ENCODE measurements at places on chromosomes 5 and 9.

DNA sequence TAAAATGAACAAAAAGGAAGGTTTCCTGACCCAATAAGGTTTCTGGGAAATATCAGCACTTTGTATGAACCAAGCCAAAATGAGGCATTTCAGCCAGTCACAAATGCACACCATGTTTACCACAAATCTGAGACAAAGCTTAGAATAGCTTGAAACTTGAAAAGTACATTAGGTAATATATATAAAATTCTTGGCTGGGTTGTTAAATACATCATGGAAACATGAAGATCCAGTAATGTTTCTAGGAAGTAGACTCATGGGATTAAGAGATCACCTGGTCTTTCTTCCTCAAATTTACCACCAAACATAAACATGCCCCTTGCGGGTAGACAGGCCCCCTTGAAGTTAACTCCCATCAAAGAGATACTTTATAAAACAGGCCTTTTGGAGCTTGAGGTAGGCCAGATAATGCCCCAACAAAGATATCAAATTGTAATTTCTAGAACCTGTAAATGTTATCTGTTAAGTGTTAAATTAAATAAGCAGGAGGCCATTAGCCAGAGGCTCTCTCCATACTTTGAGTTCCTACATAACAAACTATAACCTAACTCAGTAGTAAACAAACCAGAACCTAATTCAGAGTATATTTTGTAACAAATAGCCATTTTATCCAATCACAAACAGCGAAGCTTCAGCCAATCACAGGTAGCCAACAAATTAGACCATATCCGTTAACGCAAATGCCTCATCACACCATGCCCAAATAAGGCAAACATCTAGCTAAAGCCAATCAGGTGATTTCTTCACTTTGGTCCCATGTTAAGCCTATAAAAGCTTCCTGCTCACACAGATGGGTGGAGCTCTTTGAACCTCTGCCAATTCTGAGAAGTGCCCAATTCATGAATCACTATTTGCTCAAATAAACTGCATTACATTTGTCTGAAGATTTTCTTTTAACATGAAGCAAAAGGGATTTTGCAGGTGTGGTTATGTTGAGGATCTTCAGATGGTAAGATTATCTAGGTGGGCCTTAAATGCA, 127.9 kb upstream of the TARS1 start:
- DNase-seq = peak; percentile 90
- H3K36me3 ChIP-seq = peaks cover 8% of the 10 kb centered on the region

DNA sequence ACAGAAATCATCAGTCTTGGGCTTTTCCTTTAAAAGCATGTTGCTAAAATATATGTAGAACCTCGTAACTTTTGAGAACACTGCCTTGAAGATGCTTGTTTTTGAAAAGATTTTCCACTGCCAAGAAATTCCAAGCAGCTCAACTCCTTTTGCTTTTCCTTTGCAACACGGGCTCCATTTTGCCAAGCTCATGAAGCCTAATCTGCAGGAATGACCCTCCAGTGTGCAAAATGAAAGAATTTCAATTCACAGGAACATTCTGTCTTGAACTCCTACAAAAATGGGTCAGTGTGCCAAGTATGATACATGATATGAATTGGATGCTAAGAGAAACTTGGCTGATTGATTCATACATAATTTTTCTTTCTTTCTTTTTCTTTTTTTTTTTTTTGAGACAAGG, 35.4 kb upstream of the ERCC6L2 start:
- H3K27ac ChIP-seq = no peak overlapping the region
- H3K36me3 ChIP-seq = peaks cover 16% of the 10 kb centered on the region
- peaks cover 15% of the 10 kb centered on the region for H3K4me1 ChIP-seq
- no peak for DNase-seq
- H3K4me3 ChIP-seq = no peak overlapping the region

GRCh38 chr5:122586351-122586750, 188.5 kb upstream of the SNX2 start:
- peak; percentile 8 for DNase-seq
- H3K27ac ChIP-seq = no peak overlapping the region
- H3K4me1 ChIP-seq = peaks cover 7% of the 10 kb centered on the region
- H3K27me3 ChIP-seq = peaks cover 5% of the 10 kb centered on the region

- no peaks in the 10 kb centered on the region for H3K4me1 ChIP-seq
- H3K27me3 ChIP-seq = peaks cover 2% of the 10 kb centered on the region
- peaks cover 18% of the 10 kb centered on the region for H3K36me3 ChIP-seq
- H3K27ac ChIP-seq = no peak overlapping the region
- DNase-seq = no peak
Observed at GRCh38 chr9:111644195-111644772, 13.2 kb downstream of the DNAJC25 start.

DNA sequence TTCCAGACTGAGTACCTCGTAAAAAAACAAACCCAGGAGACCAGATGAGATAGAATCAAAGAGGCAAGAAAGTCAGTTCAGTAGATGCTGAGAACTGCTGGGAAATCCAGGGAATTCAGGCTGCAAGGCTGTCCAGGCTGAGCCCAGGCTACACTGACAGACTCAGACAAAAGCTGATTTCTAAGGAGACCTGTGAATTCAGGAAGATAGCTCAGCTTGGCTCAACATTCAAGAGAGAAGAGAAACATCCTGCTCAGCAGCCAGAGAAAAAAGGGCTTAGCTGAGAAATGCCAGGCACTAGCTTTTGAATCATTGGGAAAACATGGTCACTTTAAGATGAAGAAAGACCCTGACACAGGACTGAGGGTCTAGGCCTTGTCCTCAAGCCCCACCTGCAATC, 118.2 kb upstream of the SLC44A1 start:
- DNase-seq = no peak
- peaks cover 44% of the 10 kb centered on the region for H3K4me1 ChIP-seq
- peak overlapping the region; percentile 67 for H3K27ac ChIP-seq
- H3K4me3 ChIP-seq = no peak overlapping the region
- peaks cover 6% of the 10 kb centered on the region for H3K36me3 ChIP-seq
- peaks cover 1% of the 10 kb centered on the region for H3K27me3 ChIP-seq

DNA sequence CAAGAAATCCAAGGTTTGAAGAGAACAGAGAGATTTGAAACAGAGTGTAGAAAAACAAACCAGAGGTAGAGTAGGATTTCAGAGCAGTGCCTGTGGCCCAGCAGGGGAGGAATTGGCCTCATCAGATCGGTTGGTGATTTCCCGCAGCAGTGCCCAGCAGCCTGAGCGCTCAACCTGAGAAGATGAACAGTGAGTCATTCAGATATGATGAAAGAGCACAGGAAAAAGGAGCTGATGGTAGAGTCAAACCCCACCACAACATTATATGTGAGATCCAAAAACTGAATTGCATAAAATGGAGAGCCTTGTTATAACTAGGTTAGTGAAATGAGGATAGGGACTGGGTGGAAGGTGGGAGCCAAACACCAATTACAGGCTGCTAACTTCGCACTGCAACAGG, 248.9 kb downstream of the PIK3R1 start:
- H3K27ac ChIP-seq = no peak overlapping the region
- H3K27me3 ChIP-seq = no peaks in the 10 kb centered on the region
- DNase-seq = no peak
- no peak overlapping the region for H3K4me3 ChIP-seq
- no peaks in the 10 kb centered on the region for H3K36me3 ChIP-seq

- H3K36me3 ChIP-seq = no peaks in the 10 kb centered on the region
- no peak overlapping the region for H3K27ac ChIP-seq
Observed at GRCh38 chr5:168607946-168608345, 28.8 kb upstream of the PANK3 start.

GRCh38 chr5:82057051-82057450, 85.2 kb downstream of the ATG10 start:
- DNase-seq = no peak
- H3K4me1 ChIP-seq = peaks cover 7% of the 10 kb centered on the region
- H3K4me3 ChIP-seq = no peak overlapping the region
- no peaks in the 10 kb centered on the region for H3K36me3 ChIP-seq
- no peaks in the 10 kb centered on the region for H3K27me3 ChIP-seq
- no peak overlapping the region for H3K27ac ChIP-seq

DNA sequence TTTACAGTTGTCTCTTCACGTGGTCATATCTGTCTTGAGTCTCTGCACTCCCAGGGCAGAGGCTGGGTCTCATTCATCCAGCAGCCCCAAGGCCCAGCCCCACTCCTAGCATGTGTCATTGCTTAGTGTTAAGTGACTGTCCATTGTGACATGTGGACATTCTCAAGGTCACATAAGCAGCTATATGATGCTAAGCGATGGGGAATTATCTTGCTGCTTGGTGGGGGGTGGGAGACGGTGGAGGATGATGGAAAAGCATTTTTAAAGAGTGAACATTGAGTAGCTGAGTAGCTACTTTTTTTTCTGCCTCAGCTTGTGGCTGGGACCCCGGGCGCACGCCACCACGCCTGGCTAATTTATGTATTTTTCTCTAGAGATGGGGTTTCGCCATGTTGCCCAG, at the start of gene C9orf153:
TSS of gene C9orf153 (minus strand) at position 101 of the 400 bp plus-strand sequence. CDS start 30,054 bp downstream, outside the sequence.
- no peaks in the 10 kb centered on the region for H3K4me1 ChIP-seq
- H3K27ac ChIP-seq = no peak within 1 kb of the TSS
- no peak within 1 kb of the TSS for H3K4me3 ChIP-seq

GRCh38 chr5:142006363-142007236, 6.2 kb downstream of the GNPDA1 start:
- no peaks in the 10 kb centered on the region for H3K36me3 ChIP-seq
- no peak overlapping the region for H3K27ac ChIP-seq
- no peak for DNase-seq
- peaks cover under 1% of the 10 kb centered on the region for H3K4me1 ChIP-seq
- peaks cover 2% of the 10 kb centered on the region for H3K27me3 ChIP-seq

DNA sequence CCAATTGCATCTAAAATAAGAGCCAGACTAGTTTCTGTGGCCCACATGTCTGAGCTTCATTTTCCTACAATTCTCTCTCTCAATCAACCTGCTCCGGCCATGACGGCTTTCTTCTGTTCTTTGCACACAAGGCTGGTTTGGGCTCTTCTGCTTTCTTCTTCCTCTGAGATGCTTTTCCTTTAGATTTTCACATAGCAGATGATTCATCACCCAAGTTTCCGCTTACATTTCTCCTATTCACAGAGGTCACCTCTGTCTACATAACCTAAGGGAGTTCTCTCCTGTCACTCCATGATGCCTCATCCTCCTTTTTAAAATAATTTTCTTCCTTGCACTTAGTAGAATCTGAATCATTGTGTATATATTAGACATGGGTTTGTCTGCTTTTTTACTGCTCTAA, 334.6 kb upstream of the TUSC1 start:
- peak overlapping the region; percentile 29 for H3K4me3 ChIP-seq
- no peaks in the 10 kb centered on the region for H3K27me3 ChIP-seq
- DNase-seq = peak; percentile 59
- H3K36me3 ChIP-seq = peaks cover under 1% of the 10 kb centered on the region
- H3K27ac ChIP-seq = no peak overlapping the region

DNA sequence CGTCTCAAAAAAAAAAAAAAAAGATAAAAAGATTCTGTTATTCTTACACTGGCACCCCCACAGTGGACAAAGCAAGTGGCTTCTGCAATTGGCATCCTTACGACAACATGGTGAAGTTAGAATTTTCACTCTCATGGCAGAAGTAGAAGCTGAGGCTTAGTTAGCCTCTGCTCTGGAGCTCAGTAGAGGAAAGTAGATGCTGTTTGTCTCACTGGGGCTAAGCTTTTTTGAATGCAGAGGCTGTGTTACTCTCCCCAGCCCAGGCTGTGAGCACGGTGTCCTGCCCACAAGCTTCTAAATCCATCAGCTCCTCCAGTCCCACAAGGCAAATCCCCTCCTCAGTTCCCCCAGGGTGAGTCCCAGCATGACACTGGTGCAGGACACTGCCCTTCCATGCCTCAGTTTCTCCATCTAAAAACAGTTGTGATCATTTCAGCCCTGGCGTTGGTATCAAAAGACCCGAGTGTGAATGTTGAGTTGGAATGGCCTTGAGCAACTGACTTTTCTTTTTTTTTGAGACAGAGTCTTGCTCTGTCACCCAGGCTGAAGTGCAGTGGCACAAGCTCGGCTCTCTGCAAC, 22.6 kb upstream of the PHF19 start:
- no peak overlapping the region for H3K27ac ChIP-seq
- no peak overlapping the region for H3K4me3 ChIP-seq
- no peaks in the 10 kb centered on the region for H3K36me3 ChIP-seq
- DNase-seq = no peak
- H3K4me1 ChIP-seq = no peaks in the 10 kb centered on the region

- H3K27me3 ChIP-seq = peaks cover 23% of the 10 kb centered on the region
- no peak overlapping the region for H3K27ac ChIP-seq
- H3K36me3 ChIP-seq = no peaks in the 10 kb centered on the region
- H3K4me3 ChIP-seq = no peak overlapping the region
Observed at GRCh38 chr5:133400120-133400519, 212.2 kb downstream of the FSTL4 start.

DNA sequence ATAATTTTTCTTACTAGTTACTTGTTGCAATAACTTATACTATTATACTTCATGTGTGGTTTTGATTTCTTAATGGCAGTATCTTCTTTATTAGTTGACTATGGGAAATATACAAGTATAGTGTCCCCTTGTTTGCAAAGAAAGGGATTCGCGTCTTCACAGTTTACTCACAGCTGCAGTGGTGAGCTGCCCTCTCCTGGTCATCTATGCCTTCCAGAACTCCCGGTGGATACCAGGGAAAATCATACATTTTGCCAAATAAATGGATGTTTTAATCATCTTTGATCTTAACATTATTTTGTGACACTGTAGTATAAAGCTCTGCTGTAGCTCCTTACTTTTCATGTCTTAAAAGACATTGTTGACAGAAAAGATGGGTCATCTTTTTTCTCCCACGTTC, 142.0 kb downstream of the ZCCHC7 start:
- no peak overlapping the region for H3K4me3 ChIP-seq
- no peaks in the 10 kb centered on the region for H3K4me1 ChIP-seq
- no peak overlapping the region for H3K27ac ChIP-seq
- no peaks in the 10 kb centered on the region for H3K27me3 ChIP-seq

- H3K27ac ChIP-seq = peak overlapping the region; percentile 17
- no peak for DNase-seq
- H3K36me3 ChIP-seq = peaks cover 25% of the 10 kb centered on the region
- H3K4me1 ChIP-seq = peaks cover 70% of the 10 kb centered on the region
- H3K4me3 ChIP-seq = peak overlapping the region; percentile 57
Observed at GRCh38 chr5:75048457-75048953, 3.9 kb downstream of the GCNT4 start.

DNA sequence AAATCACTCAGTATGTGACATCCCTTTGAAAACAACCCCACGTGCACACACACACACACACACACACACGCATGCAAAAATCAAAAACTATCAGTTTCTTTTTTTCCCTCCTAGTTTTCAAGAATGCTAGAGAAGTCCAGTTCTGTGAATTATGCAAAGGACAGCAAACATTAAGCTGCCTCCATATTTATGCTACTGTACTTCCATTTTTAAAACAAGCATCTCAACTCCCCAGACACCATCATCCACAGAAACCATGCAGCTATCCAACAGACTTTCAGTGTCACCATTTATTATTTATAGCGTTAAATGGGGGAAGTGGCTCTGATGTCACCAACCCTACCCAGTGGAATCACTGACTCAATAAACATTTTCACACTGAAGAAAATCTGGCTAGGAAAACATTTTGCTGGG, 1.6 kb downstream of the FBXW11 start:
- H3K36me3 ChIP-seq = 0 out of 2 replicates have a peak, but pooled peaks cover 8% of the 10 kb centered on the region
- peak; percentile 34 for DNase-seq
- H3K4me1 ChIP-seq = peaks cover 75% of the 10 kb centered on the region
- H3K27ac ChIP-seq = peak overlapping the region; percentile 93
- peaks cover 8% of the 10 kb centered on the region for H3K27me3 ChIP-seq
- peak overlapping the region; percentile 99 for H3K4me3 ChIP-seq
